ENCODE measurements at places on chromosomes 2 and 18.

GRCh38 chr2:62313449-62314227 is 117.7 kb downstream of the B3GNT2 start:
- no peak for DNase-seq

DNA sequence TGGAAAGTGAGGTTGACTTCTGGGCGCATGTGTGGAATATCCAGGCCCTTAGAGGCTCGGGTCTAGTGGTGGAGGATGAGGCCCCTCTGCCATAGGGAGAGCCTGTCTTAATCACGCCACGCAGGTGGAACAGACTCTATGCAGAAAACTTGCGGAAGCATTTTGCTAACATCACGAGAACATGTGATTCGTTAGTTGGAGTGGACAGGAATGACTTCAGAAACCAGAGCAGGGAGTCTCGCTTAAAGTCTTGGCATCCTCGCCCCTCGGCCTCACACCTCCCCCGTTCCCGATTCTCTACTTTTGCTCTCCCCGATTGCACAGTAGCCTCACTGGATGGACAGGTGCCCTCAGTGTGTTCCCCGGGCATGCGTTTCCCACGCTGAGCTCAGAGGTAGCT is 333.4 kb downstream of the GBX2 start:
- DNase-seq = no peak

DNA sequence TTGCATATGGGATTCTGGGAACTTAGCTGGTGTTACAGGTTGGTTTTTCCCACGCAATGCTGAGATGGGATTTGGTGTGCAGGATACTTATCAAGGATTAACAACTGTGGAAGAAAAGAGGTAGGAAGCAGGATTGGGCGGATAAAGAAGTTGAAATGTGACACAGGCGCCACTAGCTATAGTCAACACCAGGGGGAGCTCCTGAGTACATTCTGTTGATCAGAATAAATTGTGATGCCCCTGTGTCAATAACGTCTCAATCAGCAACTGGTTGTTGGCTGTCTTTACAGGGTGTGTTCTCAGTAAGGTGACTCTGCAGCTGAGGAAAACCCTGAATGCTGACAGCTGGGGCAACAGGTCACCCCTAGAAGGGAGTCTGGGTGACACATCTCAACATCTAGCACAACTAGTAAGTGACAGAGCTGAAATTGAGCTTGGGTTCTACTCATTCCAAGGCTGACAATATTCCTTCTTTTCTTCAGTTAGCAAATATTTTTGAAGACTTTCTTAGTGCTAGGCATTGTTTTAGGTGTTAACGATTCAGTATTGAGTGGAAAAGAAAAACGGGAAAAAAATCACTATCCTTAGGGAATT is 143.0 kb downstream of the ARL6IP6 start:
- no peak for DNase-seq

DNA sequence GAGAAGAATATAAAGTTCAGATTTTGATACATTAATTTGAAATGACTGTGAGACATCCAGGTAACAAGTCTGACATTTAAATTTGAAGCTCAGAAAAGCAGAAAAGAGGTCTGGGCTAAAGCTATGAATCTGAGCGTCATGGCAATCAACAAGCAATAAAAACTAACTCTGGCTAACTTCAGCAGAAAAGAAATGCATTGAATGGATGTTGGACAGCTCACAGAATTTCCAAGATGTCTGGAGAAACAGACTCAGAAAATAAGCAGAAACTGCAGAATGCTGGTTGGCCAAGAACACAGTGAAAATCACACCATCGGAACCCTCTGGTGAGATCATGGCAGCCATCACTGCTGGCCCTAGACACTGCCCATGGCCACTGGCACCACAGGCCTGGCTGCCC is 366.6 kb downstream of the METTL4 start:
- DNase-seq = peak; percentile 5

- DNase-seq = no peak
These were observed 41.7 kb downstream of the ATOH8 start for GRCh38 chr2:85795331-85796045.

DNA sequence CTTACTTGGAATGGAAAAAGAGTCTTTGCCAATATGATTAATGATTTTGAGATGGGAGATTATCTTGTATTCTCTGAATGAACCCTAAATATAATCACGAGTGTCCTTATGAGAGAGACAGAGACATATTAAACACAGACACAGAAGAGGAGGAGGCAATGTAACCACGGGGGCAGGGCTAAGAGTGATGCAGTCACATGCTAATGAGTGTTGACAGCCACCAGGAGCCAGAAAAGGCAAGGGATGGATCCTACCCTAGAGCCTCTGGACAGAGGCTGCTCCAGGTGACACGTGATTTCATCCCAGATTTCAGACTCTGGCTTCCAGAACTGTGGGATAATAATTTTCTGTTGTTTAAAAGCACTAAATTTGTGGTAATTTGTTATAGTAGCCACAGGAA is 679.6 kb downstream of the MBD2 start:
- DNase-seq = no peak

- no peak for DNase-seq
These were observed 12.8 kb downstream of the SESTD1 start for GRCh38 chr2:179251870-179252269.

DNA sequence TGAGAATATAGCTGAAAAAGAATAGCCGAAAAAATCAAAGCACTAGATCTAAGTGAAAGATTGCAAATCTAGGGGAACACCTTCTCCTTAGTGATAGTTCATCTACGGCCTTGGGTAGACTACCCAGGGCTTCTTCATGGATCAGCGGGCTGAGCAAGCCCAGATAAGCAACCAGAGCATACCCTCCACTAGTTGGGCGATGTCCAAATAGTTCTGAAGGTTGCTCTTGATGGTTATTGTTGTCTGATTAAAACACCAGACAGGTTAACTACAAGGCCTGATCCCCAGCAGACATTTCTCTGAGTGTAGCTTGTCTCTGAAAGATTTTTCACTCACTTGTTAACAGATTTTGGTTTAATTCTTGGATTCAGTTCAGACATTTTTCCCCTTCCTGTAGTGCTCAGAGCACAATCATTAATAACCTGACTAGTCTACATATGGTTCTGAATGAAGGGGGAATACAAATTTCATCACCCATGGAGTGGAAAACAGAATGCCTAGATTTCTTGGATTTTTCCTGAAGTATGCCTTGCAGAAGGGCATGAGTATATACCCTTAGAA is 99.6 kb downstream of the BABAM2 start:
- DNase-seq = no peak

GRCh38 chr2:164145093-164145987 is 409.5 kb upstream of the FIGN start:
- DNase-seq = no peak

DNA sequence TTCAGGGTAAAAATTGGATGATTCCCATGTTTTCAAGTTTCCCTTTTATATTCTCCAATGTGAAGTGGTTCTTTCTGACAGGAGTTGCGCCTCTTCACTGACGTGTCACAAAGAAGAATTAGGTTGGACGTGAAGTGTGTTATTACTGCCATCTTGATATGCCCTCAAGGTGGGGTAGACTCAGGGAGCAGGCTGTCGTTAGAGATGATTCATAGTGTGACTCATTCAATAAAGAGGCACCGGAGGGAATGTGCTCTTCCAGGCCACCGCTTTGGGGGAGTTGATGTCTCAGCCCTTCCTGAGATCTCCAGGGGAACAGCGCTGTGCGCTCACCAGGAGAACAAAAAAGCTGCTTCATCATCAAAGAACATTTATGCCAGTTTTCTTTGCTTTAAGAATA is 3.6 kb upstream of the DGKD start:
- no peak for DNase-seq

- no peak for DNase-seq
These were observed 157.3 kb upstream of the MMADHC start for GRCh38 chr2:149744865-149745264.

DNA sequence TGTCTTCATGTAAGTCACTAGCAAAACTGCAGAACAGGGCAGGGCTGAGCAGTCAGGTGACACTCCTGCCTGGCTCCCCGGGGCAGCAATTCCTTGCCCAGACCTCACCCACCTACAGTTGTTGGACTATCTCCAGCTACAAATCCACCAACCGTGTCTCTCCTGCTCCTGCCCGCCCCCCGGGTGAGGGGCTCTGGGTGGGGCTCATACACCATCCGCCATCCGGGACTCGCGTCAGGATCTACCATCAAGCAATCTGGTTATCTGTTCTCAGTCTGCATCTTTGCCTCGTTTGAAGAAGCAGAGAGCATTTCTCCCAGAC is 13.5 kb upstream of the GLI2 start:
- no peak for DNase-seq

DNA sequence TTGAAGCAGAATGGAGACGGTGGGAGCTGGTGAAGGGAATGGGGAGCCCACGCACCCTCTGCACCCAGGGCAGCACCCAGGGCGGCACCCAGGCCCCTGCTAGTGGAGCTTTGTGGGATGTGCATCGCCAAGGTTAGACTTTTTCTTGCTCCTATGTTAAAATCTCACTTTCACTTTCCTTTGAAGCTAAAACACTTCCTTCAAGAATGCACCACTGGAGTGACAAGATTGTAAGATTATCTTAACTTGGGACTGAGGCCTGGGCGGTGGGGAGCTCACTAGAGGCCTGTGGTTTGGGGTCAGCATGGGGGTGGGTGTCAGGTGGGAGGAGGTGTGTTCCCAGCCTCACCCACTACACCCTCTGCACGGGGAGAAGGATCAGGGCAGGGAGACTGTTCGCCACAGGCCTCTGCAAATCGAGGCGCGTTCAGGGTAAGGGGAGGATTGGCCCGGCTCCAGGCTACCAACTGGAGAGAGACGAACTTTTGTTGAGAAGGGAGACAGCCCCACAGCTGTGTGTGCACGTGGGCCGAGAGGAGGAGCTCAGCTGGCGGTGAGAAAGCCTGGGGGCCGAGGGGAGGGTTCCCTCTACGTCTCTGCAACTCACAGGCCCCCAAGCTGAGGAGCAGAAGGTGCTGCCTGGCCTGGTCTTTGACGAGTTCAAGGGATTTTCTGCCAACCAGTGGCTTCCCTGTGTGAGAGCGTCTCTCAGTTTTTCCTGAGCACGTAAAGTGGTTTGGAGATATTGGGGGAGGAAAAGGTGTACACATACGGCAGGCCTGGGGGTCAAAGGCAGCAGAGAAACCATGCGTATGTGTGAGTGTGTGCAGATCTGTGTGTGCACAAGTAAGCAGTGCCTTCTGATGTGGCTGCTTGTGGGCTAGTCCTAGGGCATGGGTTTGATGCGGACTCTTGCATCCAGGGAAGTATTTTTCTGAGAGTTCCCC is 147.7 kb downstream of the KLHL29 start:
- DNase-seq = no peak

DNA sequence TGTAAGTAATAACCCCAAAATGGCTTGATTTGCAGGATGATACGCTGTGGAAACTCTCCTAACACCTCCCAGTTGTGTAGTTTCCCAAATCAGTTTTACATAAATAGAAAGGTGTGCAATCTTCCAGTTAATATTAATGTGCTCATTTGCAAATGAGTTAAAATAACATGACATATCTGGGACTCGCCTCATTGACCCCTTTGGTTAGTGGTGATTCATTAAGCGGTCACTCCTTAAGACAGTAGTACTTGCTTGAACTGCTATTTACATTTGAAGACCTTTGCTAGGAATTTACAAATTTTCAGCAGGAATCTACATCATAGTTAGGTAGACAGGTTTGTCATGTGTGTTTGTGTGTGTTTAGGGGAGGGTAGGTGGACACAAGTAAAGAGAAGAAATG is 1367.7 kb upstream of the CELF4 start:
- DNase-seq = no peak

DNA sequence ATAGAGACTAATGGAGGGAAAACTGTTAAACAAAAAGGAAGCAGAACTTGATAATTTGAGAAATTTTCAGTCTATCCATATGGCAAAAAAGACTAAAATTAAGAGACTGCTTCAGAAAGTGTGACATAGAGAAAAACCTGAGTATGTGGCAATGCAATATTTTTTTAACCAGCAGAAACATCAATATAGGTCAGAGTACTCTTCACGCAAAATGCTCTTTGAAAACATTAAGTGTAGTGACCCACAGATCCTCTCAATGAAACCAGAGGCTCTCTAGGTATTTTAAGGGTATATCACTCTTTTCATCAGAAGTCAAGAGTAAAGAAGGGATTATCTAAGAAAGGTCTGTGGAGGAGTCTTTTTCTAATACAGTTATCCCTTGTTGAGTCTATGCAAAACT is 1394.8 kb downstream of the DSC3 start:
- DNase-seq = no peak

DNA sequence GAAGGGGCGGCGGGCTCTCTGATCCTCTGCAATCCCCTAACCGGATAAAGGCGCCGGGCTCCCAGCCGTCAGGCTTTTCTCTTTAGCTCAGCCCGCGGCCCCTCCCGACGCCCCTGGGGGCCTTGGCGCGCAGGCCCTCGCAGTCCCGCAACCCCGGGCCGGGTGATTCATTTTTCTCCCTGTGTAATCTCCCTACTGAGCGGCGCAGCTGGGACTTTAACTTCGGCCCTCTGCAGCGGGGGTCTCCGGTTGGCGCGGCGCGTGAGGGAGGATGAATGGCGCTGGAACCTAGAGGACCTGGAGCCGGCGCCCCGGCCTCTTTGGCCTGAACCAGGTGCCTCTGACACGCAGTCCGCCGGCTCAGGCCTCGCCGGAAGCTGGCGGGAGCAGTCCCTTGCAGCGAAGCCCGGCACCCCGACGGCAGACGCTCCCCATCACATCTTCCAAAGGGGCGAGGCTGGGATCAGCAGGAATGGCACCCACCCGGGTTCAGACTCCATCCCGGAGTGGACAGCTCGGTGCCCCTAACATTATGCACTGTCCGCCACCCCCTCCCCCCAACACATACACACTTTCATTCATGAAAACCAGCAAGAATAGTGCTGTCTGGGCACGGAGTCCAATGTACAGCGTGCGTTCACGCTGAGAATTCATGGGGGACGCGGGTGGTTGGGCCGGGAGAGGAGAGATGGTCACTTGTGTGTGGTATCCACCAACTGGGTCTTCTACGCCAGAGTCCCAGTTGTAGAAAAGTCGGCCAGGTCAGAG is 1.2 kb downstream of the CNGA3 start:
- DNase-seq = no peak

DNA sequence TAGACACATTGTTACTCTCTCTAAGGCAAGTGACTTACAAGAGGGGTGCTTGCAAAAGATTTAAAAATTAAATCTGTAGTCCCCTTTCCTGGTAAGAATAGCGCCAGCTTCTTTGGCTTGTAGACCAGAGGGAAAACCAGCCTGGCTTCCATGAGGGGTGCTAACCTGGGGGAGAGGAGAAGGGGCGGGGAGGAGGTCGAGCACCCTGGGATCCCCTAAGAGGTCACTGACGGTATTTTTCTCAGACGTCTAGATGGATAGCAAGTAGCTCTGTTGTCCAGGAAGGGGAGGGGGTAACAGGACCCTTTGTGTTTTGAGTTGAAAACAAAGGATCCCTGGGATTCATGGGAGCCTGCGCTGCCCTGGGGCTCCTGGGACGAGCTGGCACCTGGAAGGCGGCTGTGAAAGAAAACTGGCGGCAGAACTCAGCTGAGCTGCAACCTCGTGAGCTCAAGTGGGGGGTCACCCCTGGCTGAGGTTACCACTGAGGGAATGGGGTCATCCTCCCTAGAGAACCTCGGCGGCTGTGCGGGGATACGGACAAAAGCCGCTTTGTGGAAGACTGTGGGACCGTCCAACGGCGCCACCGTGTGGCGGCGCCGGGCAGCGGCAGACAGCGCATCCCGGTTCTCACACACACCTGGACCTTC is 37.8 kb upstream of the MRPL19 start:
- no peak for DNase-seq

- no peak for DNase-seq
These were observed 325.5 kb downstream of the IRS1 start for GRCh38 chr2:226474131-226474530.

- DNase-seq = no peak
These were observed 9.7 kb downstream of the PDCD1 start for GRCh38 chr2:241848761-241849615.

GRCh38 chr2:169362118-169362893 is at the start of gene LRP2:
LRP2 (minus strand) TSS chr2:169362534; CDS start chr2:169362399, 135 bp downstream.
- no peak for DNase-seq

All from skin of body (tissue), 3 donors.